ENCODE measurements at places on chromosomes 16 and 17.

DNA sequence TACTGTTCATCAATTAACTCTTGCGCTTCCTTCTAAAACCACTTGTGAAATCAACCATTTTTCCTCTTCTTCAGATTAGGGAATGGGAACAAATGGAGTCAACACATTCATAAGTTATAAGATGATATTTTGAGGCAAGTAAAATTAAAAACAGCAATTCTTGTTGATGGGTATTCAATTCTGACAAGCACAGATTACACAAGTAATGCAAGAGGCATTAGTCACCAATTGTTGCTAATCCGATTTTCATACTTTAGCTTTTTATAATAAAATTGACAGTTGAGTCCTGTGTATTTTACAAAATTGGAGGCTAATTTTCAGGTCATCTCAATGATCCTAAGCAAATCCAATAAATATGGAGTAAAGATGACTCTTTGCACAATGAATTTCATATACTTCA lies 918.4 kb upstream of the SOX9 start:
- DNase-seq: no peak

- DNase-seq: no peak
Observed at GRCh38 chr17:38539386-38539785, 66.4 kb downstream of the SRCIN1 start.

GRCh38 chr17:8744086-8744785 lies 400 bp downstream of the CCDC42 start:
- no peak for DNase-seq

DNA sequence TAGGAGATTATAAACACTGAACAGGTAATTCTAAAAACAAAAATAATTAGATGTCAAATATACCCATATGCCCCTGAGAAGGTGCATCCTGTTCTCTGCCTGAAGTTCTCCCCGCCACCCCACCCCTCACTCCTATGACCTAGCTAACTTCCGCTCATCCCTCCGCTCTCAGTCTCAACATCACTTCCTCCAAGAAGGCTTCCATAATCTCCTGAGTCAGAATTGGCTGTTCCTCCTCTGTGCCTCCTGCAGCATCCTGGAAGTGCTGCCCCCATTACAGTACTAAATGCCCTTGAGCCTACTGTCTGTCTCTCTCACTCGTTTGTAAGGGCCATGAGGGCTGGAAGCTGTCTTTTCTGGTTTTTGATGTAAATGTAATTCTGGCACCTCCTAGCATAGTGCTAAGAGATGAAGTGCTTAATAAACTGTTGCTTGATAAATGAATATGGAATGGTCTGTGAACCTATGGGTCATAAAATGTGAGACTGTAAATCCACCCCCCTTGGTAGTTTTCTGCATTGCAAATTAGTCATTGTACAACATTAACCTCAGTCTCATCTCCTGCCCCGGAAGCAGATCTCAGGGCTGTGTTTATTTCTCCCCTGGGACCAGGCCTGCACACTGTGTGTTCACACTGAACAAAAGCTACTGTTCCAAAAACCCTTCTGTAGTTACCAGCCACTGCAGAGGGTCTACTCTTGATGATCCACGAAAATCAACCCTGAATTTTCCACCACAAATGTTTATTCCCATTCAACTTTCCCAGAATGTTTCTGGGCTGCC lies 3.9 kb upstream of the MYO1D start:
- peak; percentile 36 for DNase-seq

DNA sequence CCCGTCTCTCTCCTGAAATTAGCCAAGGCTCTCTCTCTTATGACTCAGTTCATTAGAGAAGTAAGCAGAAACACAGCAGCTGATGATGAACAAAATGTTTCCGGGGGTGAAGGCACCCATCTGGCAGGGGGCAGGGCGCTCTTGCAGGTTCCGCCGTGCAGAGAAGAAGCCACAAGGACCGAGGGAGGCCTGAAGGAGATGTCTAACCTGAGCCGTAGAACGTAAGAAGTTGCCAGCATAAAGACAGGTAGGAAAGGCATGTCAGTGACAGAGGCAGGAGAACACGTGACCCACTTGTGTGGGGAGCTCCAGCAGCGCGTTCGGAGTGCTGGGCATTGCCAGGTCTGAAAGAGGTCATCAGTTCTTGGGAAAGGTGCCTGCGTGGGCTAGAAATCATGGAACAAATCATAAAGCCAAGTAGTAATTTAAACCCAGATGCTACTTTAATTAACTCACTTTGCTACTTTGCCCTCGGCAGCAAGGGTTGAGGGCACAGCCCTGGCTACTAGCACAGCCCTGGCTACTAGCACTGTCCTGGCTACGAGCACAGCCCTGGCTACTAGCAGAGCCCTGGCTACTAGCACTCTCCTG lies 198.6 kb downstream of the RPTOR start:
- DNase-seq: peak; percentile 15

DNA sequence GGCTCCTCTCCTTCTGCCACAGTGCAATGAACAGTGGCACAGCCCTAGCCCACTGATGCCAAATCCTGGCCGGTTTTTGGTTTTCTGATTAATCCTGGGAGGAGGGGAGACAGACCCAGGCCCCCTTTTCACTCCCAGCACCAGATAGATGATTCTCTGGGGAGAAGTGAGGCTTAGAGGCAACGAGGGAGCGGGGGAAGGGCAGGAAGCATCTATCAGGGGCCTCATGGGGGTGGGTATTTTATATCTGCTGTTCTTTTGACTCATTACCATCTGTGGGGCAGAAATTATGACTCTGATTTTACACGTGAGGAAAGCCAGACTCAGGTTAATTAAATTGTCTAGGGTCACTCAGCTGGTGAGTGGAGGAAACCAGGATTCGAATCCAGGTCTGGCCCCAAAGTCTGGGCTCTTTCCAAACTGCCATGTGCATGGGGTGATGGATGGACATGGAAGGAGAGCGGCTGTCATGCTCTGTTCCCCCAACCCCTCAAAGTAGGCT lies 79.4 kb downstream of the MRM1 start:
- no peak for DNase-seq

- DNase-seq: peak; percentile 52
Observed at GRCh38 chr16:56872863-56873391, 7.9 kb downstream of the SLC12A3 start.

- no peak for DNase-seq
Observed at GRCh38 chr16:24102209-24102660, 153.9 kb upstream of the CACNG3 start.

DNA sequence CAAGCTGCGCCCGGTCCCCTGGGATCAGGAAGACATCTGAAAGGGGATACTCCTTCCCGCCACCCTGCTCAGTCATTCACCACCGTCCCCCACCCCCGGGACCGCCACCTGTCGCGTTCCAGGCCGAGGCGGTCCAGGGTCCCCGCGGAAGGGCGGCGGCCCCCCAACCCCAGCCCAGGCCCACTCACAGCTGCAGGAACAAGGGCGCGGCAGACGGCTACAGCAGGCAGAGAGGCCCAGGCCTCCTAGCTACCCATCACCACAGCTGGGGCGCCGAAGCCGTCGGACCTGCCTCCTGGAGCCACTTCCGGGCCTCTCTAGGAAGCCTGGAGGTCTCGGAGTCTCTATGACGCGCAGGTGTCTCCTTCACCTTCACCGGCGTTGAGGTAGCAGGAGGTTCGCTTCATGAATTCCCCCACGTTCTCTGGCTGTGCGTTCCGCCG lies at the start of gene SDR42E1:
SDR42E1 (minus strand) TSS at position 272 of the 443 bp plus-strand sequence. CDS start 10,612 bp downstream, outside the sequence.
- DNase-seq: no peak

- no peak for DNase-seq
Observed at GRCh38 chr16:13634959-13635358, 285.0 kb upstream of the ERCC4 start.

GRCh38 chr16:23682181-23682580 lies 3.5 kb downstream of the PLK1 start:
- peak; percentile 39 for DNase-seq

GRCh38 chr16:29943846-29944799 lies 17.8 kb upstream of the TMEM219 start:
- DNase-seq: no peak

- DNase-seq: peak; percentile 18
Observed at GRCh38 chr16:12111223-12111622, 134.7 kb downstream of the SNX29 start.

DNA sequence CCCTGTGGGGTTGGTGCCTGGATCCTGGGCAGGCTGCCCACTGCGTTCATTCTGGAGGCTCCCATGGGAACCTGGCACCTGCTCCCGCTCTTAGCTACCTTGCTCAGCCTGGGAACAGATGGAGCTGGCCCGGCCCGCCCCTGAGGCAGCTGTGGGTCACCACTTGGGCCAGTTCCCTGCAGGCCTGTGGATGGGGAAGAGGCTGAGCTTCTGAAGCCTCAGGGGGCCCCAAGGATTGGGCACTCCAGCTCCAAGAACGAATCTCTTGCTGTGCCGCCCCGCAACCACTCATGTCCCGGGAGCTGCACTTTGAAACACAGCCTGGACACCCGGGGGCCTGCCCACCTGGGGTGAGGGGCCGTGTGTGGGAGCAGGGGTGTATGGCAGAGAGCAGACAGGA lies 37.7 kb downstream of the BAHCC1 start:
- no peak for DNase-seq

GRCh38 chr17:67526700-67527099 lies 149.6 kb downstream of the PITPNC1 start:
- DNase-seq: no peak

DNA sequence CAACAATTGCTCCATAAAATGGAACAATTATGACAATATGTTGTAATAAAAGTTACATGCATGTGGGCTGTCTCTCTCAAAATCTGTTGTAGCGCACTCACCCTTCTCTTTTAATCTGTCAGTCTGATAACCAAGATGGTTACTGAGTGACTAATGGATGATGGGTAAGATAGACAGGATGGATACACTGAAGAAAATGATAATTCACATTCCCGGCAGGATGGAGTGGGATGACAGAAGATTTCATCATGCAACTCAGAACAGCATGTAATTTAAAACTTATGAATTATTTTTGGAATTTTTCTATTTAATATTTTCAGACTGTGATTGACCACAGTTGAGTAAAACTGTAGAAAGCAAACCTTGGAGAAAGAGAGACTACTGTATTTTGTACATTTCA lies 30.5 kb downstream of the CDH13 start:
- no peak for DNase-seq

DNA sequence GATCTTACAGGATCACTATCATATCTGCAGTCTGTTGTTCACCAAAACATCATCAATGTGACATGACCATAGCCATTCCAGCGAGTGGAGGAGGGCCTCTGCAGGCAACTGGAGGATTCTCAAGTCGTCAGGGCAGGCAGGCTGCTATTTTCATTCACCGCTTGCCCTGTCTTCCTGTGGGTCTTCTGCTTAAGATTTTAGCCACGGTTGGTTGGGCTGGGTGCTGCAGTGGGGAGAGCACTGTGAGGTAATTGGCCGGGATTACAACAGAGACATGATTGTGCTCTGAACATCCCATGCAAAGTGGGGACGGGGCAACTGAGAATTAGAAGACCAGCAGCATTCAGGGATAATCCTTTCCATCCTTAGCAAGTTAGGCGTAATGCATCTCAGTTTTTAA lies 245.9 kb downstream of the CPPED1 start:
- DNase-seq: no peak

Data from inflammatory macrophage treated with lipopolysaccharide for 4 hours (primary cell).